ENCODE measurements at places on chromosomes 13 and 19.

DNA sequence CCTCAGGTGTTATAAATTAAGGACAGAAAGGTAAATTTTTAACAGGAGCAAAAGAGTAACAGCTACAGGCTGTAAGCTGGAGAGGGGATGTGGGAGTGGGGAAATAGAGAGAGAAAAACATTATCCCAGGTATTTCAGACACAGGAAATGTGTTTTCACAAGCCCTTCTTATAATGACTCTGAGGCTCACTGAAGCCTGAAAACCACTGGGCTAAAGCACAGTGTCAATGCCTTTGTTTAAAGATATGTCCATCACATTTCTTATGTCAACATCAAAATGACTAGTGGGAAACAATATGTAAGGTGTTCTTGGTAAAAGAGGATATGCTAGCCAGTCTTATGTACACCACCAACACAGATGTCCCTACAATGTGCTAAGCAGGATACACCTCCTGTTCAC, 365.9 kb downstream of the FGF14 start:
- DNase-seq, result no peak

DNA sequence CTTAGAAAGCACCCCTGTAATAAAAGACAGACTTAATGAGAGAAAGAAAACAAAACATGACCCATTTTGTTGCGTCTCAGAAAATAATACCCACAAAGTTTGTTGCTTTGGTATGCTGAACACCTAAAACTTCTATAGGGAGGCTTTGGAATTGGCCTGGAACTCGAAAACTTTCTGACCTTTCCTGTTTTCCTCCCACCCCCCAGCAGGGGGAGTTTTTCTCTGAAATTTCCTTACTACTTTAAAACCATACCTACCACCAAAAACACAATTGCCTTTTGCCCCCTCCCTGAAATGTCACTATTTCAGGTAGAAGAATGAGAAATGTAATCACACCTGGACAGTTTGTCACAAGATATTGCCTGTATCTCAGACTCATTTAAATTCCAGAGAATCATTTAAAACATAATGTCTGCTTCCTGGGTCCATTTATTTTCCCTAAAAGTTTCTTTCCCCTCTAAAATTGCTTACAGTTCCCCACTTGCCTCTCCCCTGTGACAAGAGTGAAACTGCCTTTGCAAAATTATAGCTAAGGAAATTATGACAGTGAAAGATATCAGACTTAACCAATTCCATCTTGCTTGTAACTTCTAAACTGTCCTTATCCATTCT, 2700.2 kb downstream of the PCDH9 start:
- no peak for DNase-seq

GRCh38 chr13:43348397-43348796, 325.0 kb downstream of the DNAJC15 start:
- DNase-seq, result no peak

- DNase-seq, result no peak
These were observed 204.8 kb downstream of the MYO16 start for GRCh38 chr13:108834193-108834592.

GRCh38 chr19:58181902-58182576, 822 bp upstream of the ZNF274 start:
- peak; percentile 13 for DNase-seq

DNA sequence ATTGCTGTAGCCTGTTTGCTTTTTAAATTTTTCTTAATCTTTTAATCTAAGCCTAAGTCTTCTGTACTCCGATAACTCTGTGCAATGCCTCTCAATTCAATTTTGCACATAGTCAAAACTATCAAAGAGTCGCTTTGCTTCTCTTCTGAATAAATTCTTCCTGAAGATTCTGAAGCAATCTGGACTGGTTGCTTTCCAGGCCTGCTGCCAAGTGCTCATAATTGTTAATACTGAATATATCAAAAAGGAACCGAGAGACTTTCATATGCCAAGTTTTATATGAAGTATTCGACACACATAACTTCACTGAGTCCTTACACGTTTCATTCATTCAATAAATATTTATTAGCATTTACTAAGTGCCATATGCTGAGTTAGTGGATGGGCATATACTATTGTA, 91.3 kb downstream of the EDNRB start:
- no peak for DNase-seq

DNA sequence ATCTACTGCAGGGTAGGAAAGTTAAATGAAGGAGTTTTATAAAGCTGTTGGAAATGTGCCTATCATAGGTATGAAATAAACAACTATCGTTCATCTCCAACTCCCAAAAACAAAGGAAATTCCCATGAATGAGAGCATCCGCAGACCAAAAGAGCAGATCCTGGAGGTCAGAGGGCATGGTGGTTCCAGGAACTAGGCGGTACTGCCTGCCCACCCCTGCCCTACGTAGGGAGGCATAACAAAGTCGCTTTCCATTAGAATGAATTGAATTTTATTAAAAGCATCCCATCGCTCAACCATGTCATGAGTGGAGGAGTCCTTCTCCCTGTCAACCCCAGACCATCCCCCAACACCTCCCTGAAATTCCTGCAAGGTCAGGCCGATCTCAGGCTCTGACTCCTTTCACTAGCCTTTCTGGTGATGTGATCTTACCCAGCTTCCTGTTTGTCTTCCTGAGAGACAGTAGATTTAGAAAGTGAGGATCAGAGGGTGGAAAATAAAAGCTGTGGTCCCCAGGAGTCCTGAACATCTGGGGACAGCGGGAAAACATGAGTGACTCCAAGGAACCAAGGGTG, at the start of gene CLEC4M:
TSS of gene CLEC4M (plus strand) at position 525 of the 575 bp plus-strand sequence. CDS start at position 549, 24 bp downstream.
- DNase-seq, result no peak

GRCh38 chr13:86003029-86003428, 203.8 kb upstream of the SLITRK6 start:
- DNase-seq, result no peak

DNA sequence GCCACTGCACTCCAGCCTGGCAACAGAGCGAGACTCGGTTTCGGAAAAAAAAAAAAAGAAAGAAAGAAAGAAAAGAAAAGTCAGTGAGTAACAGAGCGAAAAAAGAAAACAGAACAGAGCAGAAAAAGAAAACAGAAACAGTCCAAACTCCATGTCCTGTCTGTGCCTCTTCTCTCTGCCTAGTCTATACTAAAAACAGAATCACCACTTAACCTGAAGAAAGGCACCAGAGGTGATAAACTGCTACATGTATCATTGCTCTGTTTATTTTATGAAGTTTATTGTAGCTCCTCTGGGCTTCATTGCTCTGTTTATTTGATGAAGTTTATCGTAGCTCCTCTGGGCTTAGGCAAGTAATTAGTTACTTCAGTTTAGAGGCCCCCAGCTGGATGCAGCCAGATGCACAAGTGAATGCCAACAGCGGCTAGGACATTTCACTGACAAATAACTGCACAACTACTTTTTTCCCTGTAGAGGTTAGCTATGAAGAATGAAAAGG, 39.2 kb downstream of the TBC1D4 start:
- DNase-seq, result no peak

DNA sequence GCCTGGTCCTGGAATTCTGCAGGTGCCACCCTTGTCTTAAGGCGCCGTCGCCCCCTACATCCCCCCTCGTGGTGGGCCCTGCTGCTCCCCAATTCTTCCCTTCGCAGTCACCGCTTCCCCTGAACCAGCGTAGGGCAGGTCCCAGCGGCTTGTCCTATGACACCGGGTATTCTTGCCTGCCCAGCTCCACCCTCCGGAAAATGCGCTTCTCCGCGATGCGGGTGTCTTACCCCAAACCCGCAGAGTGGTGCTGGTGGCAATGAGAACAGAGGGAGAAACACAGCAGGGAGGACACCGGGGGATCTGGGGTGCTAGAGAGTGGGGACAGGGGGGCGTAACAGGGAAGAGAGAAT, 9.0 kb downstream of the ZNF808 start:
- DNase-seq, result no peak

DNA sequence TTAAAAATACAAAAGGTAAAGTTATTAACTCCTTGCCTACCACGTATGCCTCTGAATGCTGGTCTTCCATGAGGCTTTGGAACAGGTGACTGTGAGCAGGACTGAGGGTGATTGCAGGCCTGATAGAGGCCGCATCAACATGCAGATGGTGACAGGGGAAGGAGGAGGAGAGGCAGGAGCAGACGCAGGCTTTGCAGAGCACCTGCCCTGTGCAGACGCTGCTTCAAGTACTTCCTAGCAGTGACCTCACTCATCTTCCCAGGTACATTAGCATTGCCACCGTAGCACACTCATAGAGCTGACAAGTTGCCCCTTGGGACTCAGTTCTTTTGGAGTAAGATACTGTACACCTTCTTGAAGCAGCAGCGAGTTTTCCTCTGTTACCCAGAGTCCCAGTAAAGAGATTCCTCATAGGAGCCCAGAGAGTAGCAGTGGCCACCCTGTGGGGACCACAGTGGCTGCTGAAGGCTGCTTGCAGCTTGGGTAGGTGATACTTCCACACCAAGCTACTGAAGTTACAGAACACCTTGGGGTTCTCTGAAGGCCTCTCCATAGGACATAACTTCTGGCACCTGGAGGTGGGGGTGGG, 56.0 kb downstream of the ZNF536 start:
- DNase-seq, result peak; percentile 76

DNA sequence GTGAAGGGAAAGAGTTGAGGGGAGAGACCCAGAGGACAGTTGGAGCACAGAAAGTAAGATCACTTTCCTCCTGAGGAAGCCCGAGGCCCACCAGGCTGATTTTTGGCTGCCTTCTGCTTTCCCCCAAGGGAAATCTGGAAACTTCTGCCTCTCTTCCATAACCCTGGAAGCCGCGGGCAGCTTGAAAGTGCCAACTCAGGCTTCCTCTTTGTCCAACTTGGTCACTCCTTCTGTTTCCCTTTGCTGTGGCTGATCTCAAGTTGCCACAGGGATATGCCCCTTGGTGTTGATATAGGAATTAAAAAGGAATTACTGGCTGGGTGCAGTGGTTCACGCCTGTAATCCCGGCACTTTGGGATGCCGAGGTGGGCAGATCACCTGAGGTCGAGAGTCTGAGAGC, 5.7 kb upstream of the CD70 start:
- DNase-seq, result no peak

GRCh38 chr13:22399801-22400420, 729.0 kb downstream of the FGF9 start:
- no peak for DNase-seq

GRCh38 chr13:77353995-77354394, 27.1 kb upstream of the MYCBP2 start:
- DNase-seq, result no peak

DNA sequence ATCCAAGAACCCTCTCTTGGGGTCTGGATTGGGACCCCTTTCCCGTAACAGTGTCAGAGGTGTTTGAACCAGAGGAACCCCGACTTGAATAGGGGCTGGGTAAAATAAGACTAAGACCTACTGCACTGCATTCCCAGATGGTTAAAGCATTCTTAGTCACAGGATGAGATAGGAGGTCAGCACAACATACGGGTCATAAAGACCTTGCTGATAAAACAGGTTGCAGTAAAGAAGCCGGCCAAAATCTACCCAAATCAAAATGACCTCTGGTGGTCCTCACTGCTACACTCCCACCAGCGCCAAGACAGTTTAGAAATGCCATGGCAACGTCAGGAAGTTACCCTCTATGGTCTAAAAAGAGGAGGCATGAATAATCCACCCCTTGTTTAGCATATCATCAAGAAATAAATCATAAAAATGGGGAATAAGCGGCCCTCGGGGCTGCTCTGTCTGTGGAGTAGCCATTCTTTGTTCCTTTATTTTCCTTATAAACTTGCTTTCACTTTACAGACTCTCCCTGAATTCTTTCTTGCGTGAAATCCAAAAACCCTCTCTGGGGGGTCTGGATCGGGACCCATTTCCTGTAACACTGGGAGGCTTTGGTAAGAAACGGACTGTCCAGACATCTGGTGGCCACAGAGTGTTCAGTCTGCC, 4.4 kb upstream of the SIN3B start:
- no peak for DNase-seq

DNA sequence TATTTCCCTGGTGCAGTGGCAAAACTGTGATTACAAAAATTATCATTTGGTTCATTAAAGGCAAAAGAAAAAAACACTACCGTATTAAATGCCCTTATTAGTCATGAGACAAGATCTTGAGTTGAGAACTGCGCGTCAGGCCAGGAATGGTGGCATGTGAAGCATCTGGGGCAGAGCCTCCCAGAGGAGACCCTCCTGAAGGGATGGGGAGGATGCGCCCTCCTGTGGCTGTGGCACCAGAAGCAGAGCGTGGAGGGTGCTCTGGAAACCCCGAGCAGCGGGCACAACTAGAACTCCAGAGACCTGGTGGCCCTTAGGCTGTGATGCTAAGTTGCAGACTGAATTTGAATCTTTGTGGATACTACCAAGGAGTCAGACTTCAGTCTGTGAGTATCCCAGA, 11.5 kb downstream of the CUL4A start:
- DNase-seq, result no peak

GRCh38 chr19:36030264-36031148, 2.2 kb downstream of the CLIP3 start:
- DNase-seq, result no peak

DNA sequence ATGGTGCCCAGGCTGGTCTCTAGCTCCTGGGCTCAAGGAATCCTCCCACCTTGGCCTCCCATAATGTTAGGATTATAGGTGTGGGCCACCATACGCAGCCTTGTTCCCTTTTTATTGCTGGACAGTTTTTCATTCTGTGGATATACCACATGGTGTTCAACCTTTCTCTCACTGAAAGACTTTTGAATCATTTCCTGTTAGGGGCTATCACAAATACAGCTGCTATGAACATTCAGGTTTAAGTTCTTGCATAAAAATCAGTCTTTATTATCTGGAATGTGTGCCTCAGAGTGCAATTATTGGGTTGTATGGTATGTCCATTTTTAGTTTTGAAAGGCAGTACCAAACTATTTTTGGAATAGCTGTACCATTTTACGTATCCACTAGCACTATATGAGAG, 647.2 kb downstream of the LIG4 start:
- DNase-seq, result no peak

DNA sequence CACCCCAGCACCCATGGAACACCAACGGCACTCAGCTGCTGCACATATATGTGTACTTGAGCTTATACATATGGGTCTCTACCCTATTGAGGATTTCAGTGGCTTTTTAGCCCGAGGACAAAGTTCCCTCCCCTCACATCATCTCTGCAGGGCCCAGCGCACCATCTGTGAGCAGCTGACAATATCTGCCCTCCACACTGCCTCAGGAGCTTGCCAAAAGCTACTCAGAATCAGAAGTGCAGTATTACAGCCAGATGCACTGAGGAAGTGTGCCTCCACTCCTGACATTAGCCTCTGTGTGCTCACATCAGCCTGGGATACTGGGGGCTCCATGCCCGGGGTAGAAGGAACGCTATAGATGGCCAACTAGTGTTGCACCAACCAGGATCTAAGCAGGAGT, 903.9 kb downstream of the UQCRFS1 start:
- no peak for DNase-seq

DNA sequence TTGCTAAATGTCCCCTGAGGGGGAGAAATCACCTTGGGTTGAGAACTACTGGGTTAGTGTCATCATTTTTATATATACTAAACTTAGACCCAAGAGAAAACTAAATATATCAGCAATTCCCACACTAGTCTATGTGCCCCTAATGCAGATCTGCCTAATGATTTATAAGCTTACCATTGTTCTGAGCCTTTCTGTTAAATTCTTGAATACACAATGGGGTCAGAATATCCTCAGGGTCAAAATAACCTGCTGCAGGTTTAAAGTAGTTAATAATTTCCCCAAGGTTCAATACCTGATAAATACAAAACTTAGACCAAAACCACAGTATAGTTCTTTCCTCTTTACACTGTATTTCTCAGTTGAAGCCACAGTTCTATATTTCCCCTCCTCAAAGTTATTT, 4.6 kb downstream of the VWA8 start:
- DNase-seq, result no peak
